Central memory CD4-positive, alpha-beta T cell (primary cell): ENCODE measurements at places on chromosomes 4 and X.
A peak's percentile ranks its signal among the peaks of the same experiment; 100 is the strongest.

DNA sequence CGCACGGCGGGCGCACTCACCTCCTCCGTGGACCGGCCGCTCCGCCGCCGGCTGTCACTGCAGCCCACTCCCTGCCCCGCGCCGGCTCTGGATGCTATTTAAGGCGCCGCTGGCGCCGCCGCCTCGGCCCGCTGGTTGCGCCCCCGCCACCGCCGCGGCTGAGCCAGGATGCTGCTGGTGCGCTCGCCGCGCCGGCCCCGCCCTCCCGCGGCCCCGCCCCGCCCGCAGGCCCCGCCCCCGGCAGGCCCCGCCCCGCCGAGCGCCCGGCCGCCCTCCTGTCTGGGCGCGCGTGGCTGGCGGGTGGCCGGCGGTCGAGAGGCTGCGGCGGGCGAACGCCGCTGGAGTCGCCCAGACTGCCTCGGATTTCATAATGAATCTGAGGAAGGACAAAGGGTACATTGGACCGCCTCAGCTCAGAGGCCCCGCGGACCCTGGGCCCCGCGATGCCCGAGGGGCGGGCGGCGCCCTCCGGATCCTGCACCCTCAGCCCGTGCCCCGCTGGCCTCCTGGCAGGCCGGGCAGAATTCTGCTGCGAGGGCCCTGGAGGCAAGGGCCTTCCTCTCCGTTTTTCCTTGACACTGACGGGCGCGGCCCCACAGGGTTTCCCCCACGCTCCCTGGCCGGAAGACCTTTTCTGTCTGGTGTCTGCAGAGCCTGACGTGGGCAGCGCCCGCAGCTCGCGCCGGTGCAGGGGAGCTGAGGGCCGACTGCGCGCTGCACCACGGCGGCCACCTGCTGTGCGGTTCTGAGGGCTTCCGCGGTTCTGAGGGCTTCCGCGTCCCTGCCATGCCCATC, at the start of gene ACSL1:
ACSL1 (minus strand) TSS at position 73 of the 795 bp plus-strand sequence. CDS start 22,454 bp downstream, outside the sequence.
- peak; percentile 70 for DNase-seq

DNA sequence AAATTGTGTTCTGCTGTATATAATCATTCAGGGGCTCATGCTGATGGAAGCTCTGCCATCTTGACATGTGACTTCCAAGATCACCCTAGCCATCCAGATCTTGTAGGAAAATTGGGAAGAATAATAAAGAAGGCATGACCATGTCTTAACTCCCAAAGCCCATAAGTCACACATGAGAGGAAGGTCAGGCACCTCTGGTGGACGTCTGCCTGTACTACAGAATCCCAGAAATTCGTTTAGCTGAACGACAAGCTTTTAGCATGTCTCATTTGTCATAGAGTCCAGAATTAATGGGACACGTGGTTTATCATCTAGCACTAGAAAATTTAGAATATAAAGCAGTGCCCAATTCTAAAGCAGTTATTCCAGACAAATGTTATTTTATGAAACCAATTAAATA, 212.7 kb downstream of the CENPC start:
- no peak for DNase-seq

DNA sequence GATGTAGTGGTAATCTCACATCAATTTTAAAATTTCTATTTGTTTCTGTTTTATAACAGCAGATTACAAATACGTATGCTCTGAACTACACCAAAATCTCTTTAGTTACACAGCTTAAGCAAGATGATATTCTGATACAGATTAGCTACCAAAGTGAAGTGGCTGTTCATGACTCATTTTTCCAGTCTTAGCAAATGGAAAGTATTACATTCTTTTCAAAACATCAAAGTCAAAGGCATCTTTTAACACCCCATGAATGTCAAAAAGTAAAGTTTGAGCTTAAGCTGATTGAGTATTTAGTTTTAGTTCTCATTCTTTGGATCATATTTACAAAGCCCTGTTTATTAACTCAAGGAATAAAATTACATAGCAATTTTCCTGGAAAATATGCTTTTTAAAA, 6.6 kb upstream of the HPGDS start:
- no peak for DNase-seq

GRCh38 chr4:151359576-151359975, 34.2 kb upstream of the SH3D19 start:
- no peak for DNase-seq

GRCh38 chr4:46379101-46379500, 10.8 kb downstream of the GABRA2 start:
- no peak for DNase-seq

GRCh38 chr4:26140150-26140898, 180.5 kb upstream of the RBPJ start:
- DNase-seq: no peak

DNA sequence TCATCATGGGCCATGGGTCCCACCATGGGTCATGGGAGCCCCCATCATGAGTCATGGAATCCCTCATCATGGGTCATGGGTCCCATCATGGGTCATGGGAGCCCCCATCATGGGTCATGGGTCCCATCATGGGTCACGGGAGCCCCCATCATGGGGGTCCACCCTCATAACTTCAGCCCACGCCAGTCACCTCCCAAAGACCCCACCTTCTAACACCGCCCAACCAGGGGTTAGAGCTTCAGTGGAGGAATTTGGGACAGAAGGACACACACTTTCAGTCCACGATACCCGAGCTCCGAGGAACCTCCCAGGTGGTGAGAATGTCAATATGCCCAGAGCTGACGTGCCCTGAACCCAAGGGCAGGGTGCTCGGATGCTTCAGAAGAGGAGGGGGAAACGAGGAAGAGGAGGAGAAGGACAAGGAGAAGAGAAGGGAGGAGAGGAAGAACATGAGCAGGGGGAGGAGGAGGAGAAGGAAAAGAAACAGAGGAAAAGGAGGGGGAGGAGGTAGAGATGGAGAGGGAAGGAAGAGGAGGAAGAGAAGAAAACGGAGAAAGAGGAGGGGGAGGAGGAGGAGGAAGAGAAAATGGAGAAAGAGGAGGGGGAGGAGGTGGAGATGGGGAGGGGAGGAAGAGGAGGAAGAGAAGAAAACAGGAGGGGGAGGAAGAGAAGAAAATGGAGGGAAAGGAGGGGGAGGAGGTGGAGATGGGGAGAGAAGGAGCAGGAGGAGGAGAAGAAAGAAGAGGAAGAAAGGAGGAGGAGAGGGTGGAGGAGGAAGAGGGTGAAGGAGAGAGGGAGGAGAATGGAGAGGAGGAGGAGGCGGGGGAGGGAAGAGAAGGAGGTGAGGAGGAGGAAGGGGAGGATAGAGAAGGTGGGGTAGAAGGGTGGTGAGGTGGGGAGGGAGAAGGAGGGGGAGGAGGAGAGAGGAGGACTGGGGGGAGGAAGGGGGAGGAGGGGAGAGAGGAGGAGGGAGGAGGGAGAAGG, 17.7 kb downstream of the IL3RA start:
- DNase-seq: no peak

DNA sequence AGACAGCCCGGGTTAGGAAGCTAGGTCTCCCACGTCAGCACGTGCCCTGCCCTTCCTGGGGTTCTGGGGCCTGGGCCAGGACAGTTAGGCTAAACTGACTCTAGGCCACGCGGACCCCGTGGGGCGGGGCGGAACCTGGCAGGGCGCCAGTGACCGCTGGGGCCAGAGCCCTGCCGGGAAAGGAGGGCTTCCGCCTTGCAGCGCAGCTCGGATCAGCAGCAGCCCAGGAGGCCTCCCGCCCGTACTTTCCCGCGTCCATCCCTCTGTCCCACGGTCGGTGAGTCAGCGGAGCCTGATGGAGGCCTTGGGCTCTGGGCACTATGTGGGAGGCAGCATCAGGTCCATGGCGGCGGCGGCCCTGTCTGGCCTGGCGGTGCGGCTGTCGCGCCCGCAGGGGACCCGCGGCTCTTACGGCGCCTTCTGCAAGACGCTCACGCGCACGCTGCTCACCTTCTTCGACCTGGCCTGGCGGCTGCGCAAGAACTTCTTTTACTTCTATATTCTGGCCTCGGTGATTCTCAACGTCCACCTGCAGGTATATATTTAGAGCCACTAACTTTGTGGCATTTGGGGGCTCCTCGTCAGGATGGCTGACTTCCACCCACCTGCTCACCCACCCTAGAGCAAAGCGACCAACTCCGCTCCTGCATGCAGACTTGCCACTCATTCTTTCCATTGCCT, at the start of gene SMIM10:
SMIM10 (plus strand) TSS at position 191 of the 681 bp plus-strand sequence; CDS start at position 296, 105 bp downstream.
- DNase-seq: no peak

DNA sequence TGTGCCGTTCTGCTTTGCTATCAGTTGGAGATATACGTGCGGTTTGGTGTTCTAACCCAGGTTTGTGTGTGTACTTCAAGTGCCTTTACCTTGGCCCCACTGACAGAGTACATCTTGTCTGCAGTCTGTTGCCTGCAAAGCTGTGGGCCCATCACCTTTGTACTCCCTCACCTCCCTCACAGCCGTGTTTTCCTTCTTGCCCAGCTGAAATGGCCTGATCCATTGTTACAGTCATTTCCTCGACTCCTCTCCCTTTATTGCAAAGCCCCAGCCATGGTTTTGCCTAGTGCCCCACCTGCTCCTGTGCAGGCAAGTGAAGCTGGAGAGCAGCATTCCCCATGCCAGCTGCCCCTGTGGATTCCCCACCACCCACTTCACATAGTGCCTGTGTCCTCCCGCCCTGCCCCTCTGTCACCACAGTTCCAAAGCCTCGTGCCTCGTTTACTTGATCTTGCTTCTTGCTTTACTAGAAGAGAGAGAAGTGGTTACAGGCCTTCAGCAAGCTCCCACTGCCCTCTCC, 55.2 kb upstream of the TLR2 start:
- no peak for DNase-seq
